Stimulated activated CD8-positive, alpha-beta memory T cell treated with anti-CD3 and anti-CD28 coated beads, Interleukin-15, amount 100 ng/mL, for 24 hours (primary cell): ENCODE measurements at places on chromosomes 6 and 20.

DNA sequence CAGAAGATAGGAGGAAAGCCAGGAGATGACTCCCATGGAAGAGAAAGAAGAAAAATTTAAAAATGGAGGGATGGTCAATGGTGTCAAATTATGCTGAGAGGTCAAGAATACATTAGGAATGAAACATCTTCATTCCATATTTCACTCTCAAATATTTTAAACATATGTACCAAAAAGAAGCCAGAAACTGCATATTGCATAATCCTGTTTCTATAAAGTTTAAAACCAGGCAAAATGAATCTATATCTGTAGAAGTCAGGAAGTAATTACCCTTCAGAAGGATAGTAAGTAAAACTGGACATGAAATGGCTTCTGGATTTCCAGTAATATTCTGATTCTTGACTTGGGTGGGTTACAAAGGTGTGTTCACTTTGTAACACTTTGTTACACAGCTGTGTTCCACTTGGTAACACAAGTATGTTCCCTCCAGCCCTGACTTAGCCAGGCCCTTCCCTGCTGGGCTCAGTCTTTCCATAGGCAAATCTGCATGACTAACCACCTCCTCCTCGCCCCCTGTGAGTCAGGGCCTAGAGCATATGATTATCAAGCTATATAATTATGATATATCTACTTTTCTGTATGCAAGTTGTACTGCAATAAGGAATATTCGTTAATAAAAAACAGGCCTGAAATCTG is 20.2 kb upstream of the C6orf141 start:
- DNase-seq: no peak

- DNase-seq: no peak
Observed at GRCh38 chr6:14717307-14717706, 528.6 kb upstream of the JARID2 start.

DNA sequence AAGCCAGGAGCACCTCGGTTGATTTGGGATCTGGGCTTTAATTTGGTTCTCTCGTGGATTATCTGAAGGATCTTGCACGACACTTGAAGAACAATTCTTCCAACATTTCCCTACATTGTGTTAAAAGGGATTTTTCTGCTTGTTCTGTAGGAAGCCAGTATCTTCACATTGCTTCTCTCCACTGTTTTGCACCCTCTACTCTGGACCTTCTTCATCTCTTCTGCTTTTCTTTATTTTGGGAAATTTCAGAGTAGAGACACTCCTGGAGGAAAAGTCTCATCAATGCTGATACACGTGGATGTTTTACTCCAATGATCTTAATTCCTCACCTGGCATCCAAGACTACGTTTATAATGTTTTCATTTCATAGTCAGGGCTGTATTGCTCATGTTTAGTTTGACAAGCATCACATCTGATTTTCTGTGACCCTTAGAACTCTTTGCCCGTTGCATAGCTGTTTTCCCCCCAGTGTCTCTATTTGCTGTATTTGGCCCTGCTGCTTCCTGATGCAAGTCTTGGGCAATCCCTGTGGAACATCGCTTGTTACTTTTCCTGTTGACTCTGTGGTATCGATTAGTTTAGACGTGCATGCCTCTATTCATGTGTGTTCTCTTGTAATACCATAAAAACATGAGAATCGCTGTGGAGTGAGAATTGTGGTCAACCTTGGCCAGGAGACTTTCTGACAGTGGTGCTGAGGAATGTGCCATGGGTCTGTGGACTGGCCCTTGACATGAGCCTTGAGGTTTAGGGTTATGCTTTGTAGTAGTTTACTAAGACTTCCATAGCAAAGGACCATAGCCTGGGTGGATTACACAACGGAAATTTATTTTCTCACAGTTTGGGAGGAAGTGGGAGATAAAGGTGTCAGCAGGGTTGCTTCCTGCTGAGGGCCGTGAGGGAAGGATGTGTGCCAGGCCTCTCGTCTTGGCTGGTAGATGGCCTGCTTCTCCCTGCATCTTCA is 12.5 kb downstream of the PLCB1 start:
- DNase-seq: no peak

DNA sequence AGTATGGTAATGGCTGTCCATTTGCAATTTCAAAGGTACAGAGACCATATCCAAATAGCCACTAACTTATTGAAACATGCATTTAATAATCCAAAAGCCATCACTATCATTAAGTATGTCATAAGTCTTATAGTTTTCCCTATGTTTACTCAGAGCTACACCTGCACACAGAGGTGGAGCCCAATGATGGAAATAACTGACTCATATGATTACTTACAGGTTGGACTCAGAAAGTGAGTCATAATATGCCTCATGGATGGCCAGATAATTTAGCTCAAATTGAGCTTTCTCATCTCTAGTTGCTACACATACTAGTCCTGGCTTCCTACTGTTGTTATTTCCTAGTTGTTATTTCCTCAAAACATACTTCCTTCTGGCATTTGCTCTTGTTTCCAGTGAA is 104.4 kb upstream of the KHDRBS2 start:
- DNase-seq: no peak

DNA sequence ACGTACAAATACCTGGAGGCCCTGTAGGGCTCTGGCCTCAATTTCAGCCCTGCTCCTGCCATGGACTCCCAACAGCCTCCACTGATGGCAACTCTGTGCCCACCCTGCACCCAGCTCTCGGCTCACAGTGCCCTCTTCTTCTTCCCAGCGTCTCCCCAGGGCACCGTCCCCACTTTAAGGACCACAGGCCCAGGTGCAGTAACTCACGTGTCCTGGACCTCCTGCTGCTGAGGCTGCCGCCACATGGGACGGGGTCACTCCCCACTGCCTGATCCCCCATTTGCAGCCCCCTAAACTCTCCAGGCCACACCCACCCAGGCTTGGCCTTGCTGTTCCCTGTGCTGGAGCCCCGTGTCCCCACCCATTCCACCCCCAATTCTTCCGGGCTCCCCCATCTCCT is 223.4 kb downstream of the PREX1 start:
- DNase-seq: no peak

DNA sequence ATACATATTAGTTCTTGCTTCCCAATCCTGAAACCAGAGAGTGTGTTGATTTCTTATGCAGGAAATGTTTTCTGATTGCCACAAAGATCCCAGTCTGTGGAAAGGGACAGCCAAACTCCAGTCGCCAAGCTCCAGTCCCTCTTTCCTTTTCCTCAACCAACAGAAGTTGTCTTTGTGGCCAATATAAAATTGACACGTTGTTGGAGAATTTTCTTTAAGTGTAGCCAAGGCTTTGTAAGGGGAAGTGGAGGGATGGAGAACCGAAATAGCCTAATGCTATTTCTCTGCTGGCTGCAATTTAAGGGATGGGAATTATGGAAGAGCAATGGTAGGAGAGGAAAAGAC is 5.4 kb downstream of the ADGRB3 start:
- DNase-seq: no peak

GRCh38 chr6:120871416-120872261 is 462.6 kb downstream of the TBC1D32 start:
- DNase-seq: no peak

DNA sequence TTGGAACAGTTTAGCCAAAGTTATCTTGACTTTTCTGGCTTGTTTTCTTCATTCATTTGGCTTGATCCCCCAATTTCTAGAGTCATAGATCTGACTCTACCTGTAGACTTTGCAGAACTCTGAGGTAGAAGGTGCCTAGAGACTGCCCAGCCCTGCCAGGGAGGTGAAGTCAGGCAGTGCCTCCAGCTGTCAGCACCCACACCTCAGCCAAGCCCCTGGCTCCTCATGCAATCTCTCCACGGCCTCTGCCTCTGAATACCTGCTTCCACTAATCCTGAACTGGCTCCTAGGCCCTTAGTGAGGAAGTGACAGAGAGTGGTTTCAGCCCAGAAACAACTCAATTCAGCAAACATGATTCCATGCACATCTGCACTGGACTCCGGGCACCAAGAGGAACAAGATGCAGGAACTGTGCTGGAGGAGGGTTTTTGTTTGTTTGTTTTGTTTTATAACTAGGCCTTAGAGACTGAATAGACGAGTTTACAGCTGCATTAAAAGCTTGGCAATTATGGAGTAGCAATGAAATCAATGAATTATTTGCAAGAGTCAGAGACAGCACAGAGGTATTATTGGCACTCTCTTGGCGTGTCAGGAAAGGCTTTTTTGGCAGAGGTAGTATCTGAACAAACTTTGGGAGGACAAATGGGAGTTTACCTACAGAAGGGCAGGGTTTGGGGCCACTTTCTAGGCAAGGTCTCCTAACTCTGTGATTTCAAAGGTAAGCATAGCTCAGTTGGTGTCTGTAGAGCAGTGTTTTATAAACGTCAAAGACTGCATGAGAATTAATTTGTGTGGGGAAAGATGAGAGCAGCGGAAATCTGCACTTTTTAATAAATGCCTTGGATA is 25.2 kb downstream of the TGM3 start:
- no peak for DNase-seq

GRCh38 chr20:54176610-54177009 is 2.8 kb upstream of the CYP24A1 start:
- no peak for DNase-seq

DNA sequence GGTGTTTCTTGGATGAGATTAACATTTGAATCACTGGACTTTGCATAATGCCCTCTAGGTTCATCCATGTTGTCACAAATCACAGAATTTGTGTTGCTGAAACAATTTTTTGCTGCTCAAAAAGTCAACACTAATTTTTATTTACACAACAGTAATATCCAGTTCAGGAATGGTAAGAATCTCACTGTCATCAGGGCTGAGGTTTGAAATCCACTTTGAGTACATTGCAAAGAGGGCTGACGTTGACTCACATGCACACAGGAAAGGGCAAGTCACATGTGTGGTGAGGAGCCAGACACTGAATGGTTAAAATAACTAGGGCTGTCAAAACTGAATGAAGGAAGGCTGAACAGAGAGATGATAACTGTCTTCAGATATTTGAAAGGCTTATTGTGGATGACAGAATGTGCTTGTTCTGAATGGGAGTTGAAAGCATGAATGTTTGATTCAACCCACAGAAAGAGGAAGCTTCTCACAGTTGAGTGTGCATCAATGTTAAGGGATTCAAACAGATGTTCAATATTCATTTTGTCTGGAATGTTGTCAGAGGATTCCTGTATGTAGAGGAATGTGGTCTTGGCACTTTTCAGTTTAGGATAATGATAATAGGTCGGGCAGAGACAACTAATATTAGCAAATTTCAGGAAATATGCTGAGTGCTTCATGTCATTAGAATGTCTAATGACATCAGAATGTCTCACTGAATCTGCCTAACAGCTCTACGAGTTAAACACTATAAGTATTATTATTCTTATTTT is 3.6 kb upstream of the ADGRG6 start:
- no peak for DNase-seq

DNA sequence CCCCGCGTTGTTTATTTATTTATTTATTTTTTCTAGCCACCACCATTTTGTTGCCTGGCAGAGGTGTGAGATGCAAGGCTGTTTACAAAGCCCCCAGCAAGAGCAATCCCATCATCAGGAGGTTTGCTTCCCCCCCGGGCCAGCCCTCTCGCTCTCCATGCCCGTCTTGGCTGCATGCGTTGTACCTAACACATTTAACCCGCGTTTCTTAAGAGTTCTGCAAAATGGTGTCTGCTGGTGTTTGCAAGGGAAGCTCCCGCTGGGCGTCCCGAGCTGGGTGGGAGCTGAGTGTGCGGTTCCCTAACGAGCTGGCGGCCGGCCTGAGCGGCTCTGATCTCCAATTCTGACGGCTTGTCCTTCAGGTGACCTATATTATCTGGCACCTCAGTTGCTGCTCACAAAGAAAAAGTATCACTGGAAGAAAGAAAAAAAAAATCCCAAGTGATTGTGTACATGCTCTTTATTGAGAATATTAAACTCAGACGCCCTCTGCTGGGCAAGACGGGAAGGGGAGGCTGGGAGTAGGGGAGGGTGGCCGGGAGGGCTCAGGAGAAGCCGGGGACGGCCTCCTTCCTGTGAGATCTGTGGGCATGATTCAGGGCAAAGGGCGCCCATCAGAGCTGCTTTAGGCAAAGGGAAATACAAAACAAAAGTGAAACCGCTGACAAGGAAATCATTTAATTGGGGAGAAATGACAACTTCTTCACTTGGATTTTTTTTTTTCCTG is 154.8 kb downstream of the BCAS1 start:
- peak; percentile 84 for DNase-seq

DNA sequence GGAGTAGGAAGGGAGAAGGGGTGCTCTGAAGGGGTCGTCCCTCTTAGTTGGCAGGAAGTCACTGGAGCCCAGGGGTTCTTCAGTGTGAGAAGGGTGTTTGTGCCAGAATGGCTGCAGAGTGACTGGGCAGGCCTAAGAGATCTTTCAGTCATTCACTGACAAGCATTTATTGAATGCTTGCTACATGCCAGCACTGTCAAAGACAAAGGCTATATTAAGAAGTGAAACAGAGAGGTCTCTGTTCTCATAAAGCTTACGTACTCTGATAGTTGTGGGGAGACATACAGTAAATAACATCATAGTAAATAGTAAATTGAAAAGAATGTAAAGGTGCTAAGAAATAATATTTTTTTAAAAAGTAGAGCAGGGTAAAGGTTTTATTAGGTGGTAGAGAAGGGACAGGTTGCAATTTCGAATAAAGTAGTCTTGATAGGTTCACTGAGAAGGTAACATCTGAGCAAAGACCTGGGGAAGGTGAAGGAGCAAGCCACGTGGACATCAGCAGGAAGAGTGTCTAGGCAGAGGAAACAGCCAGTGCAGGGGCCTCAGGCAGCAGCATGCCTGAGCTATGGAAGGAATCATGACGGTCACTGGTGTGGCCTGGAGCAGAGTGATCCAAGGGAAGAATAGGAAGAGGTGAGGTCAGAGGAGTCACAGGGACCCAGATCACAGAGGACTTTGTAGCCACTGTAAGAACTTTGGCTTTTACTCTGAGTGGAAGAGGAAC is 36.3 kb upstream of the RNF8 start:
- DNase-seq: no peak

DNA sequence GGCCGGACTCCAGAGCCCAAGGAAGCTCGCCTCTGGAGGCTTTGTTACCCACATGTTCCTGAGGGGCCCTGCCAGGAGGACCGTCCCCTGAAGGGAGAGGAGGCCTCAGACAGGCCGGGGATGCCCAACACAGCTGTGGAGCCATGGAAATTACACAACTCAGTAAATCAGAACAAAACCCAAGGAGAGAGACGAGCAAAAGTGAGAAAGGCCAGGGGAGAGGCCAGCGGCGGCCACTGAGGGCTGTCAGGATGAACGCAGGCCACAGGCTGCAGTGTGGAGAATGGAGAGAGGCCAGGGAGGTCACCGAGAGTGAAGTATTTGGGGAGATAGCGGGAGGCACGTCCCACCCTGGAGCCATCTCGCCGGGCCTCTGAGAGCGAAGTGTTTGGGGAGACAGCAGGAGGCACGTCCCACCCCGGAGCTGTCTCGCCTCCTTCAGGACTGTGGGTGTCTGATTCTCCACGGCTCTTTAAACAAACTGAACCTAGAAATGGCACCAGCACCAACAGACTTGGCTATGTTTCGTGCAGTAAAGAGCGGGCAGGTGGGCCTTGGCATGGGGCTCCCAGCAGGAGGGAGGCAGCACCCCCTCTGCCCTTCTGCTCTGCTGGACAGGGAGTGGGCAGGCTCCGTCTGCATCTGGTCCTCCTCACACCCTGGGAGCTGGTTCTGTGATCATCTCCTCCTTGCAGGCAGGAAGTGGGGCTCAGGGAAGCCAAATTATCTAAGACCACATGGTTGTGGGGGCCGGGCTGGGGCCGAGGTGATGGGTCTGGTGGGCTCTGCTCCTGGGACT is 91.0 kb downstream of the YTHDF1 start:
- no peak for DNase-seq
